ENCODE measurements at places on chromosomes 2 and 18. TPM values are rescaled to one million over a fixed set of nuclear protein-coding genes. Genes with fewer than 3 reads are reported as not detected.

The CDKL4 gene
- 1.2 TPM for polyA plus RNA-seq

The TCF23 gene
- polyA plus RNA-seq, result not detected

The G6PC2 gene
- 0.09 TPM for polyA plus RNA-seq

The EFEMP1 gene
- polyA plus RNA-seq, result 30.7 TPM

The ESPNL gene
- 0.90 TPM for polyA plus RNA-seq

The CCDC74A gene
- polyA plus RNA-seq, result 21.4 TPM

The IL1A gene
- polyA plus RNA-seq, result 0.59 TPM

The CCDC85A gene
- polyA plus RNA-seq, result 26.4 TPM

The ALPP gene
- polyA plus RNA-seq, result 0.10 TPM

- H3K36me3 ChIP-seq, result no peaks in the 10 kb centered on the region
- no peak overlapping the region for H3K4me3 ChIP-seq
- DNase-seq, result no peak
- no peak overlapping the region for H3K27ac ChIP-seq
- no peaks in the 10 kb centered on the region for H3K27me3 ChIP-seq
These were observed 139.1 kb downstream of the NXPH2 start for GRCh38 chr2:138640921-138641676.

DNA sequence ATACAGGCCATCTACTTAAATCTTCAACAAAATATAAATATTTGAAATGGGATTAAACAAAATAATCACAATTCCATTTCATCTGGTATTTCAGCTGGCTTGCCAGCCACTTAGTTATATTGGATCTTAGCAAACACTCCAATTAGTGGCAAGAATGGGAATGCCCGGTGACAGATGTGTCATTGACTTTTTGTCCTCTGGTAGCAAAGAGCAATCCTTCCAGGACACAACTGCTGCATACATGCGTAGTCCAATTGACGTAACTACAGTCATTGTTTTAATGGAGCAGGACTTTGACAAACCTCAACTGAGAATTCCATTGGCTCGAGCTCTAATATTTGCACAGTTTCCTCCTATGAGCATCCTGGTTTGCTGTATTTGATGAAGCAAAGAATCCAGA is 69.9 kb downstream of the RNF152 start:
- no peak for DNase-seq
- H3K27me3 ChIP-seq, result no peaks in the 10 kb centered on the region
- no peaks in the 10 kb centered on the region for H3K4me1 ChIP-seq
- no peak overlapping the region for H3K4me3 ChIP-seq
- no peak overlapping the region for H3K27ac ChIP-seq
- no peaks in the 10 kb centered on the region for H3K36me3 ChIP-seq

DNA sequence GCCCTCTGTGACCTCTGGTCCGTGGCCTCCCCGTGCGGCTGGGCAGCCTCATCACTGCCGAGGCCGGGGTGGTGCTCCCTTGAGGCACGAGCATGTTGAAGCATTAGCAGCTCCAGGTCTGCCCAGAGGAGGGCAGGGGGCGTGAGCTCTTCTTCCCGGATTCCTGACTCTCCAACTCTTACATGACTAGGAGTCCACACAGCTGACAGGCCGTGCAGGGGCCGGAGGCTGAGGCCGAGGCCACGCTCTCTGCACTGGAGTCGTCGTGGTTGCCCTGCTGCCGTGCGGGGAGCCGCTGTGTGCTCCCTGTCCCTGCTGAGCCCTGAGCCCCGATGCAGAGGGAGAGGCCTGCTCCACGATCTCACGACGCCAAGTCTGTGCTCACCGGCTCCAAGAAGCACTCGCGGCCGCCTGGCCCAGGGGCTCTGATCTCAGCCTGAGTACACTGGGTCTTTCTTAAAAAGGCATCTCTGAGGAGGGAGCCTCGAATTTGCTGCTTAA is 19.4 kb upstream of the KCNG2 start:
- no peak for DNase-seq
- no peaks in the 10 kb centered on the region for H3K27me3 ChIP-seq

DNA sequence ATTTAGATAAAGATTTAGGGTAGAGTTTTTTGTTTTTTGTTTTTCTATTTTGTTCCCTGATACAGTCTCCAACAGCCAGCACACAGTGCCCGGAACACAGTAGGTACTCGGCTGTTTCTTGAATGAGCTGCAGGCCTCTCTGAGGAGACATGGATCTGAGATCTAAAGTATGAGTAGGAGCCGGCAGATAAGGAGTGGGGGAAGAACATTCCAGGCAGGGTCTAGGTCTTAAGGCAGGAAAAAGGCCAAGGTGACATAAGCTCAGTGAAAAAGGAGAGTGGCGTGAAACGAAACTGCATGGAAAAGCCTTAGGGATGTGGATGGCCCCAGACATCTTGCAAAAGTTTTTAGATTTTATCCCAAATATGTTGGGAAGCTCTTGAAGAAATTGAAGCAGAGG is 94.4 kb downstream of the ITGB1BP1 start:
- H3K4me1 ChIP-seq, result no peaks in the 10 kb centered on the region
- H3K27me3 ChIP-seq, result no peaks in the 10 kb centered on the region
- no peak overlapping the region for H3K27ac ChIP-seq
- DNase-seq, result no peak

- no peak overlapping the region for H3K4me3 ChIP-seq
- H3K36me3 ChIP-seq, result no peaks in the 10 kb centered on the region
- no peaks in the 10 kb centered on the region for H3K4me1 ChIP-seq
- no peaks in the 10 kb centered on the region for H3K27me3 ChIP-seq
- no peak for DNase-seq
These were observed 172.0 kb downstream of the MIB1 start for GRCh38 chr18:21912339-21913239.

DNA sequence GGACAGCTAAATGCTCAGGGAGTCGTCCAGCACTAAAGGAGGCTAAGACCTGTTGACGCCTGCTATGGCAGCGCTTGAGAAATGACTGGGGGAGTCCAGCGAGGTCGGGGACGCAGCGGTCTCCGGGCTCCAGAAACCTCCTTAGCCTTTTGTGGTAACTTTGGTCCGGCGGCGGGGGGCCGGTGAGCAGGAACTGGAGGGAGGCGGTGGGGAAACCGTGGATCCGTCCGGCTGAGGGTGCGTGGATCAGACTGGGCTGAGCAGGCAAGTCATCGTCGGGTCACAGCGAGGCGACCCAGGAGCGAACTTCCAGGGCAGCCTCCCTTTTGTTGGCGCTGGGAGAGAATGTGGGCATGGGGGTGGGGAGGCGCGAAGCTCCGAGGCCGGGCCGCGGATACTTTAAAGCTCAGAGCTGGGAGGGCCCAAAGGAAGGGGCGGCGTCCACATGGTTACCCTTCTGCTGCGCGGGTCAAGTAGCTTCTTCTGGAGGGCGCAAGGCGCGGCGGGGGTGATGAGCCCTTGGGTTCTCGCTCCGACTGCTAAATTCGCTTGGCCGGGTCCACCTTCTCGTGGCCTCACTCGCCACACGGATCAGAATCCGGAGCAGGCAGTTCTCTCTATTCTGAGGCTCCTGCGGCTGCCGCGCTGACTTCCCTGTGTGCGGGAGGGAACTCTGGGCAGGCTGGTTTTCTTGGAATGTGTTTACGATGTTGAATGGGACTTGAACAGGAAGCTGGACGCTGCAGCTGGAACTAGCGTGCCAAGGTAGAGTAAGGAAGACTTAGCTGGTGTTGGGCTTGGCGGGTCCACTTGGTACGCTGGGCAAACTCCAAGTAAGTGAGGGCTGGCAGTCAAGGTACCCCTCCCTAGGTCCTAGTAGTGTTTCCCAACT is 920 bp downstream of the GULP1 start:
- H3K4me1 ChIP-seq, result peaks cover 16% of the 10 kb centered on the region
- peak overlapping the region; percentile 99 for H3K27ac ChIP-seq
- no peaks in the 10 kb centered on the region for H3K27me3 ChIP-seq
- no peaks in the 10 kb centered on the region for H3K36me3 ChIP-seq
- DNase-seq, result peak; percentile 84
- H3K4me3 ChIP-seq, result peak overlapping the region; percentile 96

DNA sequence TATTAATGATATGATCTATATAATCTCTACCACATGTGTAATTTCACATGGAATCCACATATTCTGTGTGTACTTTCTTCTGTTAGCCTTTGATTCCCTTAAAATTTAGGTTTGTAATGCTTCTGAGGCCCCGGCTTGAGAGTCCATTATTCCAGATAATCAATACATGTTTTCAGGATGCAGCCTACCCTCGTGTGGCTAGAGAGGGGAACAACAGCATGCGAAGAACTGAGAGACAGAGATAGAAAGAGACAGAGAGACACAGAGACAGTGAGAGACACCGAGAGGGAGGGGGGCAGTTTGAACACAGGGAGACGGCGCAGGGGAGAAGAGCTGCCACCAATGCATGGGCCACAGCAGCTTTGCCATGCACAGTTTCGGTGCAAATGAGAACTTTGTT is 185.4 kb downstream of the SNTG2 start:
- peaks cover 2% of the 10 kb centered on the region for H3K4me1 ChIP-seq
- H3K27ac ChIP-seq, result no peak overlapping the region
- DNase-seq, result peak; percentile 39
- no peak overlapping the region for H3K4me3 ChIP-seq
- no peaks in the 10 kb centered on the region for H3K27me3 ChIP-seq
- no peaks in the 10 kb centered on the region for H3K36me3 ChIP-seq

- no peaks in the 10 kb centered on the region for H3K4me1 ChIP-seq
- H3K27me3 ChIP-seq, result no peaks in the 10 kb centered on the region
- H3K27ac ChIP-seq, result no peak overlapping the region
- peaks cover 4% of the 10 kb centered on the region for H3K36me3 ChIP-seq
- H3K4me3 ChIP-seq, result no peak overlapping the region
These were observed 22.5 kb downstream of the HJURP start for GRCh38 chr2:233831861-233832260.

Measured in spinal cord (tissue), 10 donors.